NCI-H1436 (cell line): ENCODE measurements at places on chromosomes 1 and 21.

DNA sequence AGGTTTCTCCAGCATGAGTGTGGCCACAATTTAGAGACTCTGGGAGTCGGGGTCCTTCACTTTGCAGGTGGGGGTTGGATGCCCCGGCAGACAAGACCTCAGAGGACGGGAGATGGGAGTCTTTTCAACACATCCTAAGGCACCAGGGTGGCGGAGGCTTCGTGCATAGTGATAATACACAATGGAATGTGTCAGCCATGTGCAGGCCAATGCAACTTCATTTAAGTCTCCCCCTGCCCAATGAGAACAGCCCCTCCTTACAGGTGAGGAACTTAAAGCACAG is 75.9 kb upstream of the IFFO2 start:
- no peak for DNase-seq

- no peak for DNase-seq
Observed at GRCh38 chr1:109391157-109391556, 6.6 kb downstream of the SORT1 start.

- DNase-seq = no peak
Observed at GRCh38 chr1:78799926-78800325, 150.3 kb downstream of the IFI44 start.

- DNase-seq = no peak
Observed at GRCh38 chr1:180264595-180264994, 34.5 kb downstream of the LHX4 start.

DNA sequence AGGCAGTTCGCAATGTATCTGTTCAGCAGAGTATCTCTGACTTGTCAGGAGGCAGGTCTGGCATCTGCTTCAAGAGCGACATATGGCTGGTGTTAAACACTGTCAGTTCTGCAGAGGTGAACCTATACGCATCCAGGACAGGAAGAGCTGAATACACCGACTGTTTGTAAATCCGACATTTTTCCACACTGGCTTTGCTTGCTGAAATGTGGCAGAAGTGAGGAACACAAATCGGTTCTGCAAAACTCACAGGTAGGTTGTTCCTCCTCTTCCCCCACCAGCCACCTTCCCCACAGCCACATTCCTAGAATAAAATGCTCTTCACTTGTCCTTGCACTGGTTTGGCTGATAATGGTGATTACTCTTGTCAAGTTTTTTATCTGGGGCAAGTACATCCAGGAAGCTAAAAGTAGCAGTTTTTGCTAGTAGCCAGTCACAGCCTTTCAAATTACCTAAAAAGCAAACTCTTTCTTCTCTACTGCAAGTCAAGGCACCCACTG is 289.2 kb downstream of the GRIK1 start:
- DNase-seq = no peak

DNA sequence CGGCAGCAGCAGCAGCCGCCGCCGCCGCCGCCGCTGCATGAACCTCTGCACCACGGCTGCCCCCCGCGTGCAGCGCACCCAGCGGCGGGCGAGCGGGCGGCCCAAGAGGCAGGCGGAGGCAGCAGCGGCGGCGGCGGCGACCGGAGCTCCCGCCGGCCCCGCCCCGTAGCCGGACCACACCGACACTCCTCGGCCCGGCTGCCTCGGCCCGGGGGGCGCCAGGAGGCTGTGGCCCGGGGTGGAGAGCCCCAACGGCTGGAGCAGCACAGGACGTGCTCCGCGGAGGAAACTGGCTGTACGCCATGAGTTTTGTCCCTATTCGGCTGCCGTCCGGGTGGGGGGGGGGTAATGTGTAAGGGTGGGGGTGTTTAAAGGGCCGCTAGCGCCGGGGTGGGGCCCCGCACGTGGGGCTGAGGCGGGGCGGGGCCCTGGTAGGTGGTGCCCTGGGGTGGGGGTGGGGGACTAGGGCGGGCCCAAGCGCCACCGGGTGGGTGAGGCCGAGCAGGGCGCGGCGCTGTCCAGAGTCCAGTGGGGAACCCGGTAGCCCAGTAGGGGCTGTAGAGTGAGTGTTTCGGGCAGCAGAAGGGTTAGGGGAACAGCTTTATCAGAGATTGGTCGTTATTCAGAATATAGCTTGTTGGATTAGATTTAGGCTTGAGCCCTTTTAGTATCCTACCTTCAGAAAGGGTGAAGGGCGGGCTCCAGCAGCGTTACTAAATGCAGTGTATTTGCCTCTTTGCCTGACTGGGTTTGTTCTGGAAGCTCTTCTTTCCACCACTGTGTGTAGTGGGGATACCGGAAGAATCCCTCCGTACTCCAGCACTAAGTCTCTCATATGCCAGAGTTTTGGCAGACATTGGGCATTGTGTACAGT is at the start of gene FAM78B:
FAM78B (minus strand) TSS at position 304 of the 874 bp plus-strand sequence. CDS start 753 bp downstream, outside the sequence.
- peak; percentile 41 for DNase-seq

DNA sequence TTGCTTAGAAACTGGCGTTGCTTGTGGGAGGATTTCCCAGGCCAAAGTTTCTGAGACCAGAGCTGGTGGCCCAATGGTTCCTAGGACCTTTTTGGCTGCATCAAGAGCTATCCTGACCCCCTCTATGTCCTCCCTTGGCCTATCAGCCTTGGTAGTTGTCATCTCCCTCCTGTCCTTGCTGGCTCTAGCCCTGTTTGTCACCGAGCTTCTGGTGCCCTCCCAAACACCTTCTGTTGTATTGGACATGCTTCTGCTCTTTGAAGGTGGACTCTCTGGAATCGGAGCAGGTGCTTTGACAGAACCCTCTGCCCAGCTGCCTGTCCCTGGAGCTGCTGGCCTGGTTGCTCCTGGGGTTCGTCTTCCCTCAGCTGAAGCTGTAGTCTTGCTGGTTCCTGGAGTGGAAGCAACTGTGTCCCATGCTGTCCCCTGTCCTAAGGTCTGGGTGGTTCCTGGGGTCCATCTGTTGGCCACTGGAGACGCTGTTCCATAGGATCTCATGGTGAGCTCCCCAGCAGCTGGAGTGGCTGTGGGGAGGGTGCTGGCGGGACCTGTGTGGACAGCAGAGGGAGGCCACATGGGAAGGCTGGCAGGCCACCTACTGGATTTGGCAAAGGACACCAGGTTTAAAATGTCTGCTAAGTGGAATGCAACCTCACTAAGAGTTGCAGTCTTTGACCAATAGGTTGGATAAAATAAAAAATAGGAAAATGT is 9.4 kb downstream of the FCAMR start:
- no peak for DNase-seq

DNA sequence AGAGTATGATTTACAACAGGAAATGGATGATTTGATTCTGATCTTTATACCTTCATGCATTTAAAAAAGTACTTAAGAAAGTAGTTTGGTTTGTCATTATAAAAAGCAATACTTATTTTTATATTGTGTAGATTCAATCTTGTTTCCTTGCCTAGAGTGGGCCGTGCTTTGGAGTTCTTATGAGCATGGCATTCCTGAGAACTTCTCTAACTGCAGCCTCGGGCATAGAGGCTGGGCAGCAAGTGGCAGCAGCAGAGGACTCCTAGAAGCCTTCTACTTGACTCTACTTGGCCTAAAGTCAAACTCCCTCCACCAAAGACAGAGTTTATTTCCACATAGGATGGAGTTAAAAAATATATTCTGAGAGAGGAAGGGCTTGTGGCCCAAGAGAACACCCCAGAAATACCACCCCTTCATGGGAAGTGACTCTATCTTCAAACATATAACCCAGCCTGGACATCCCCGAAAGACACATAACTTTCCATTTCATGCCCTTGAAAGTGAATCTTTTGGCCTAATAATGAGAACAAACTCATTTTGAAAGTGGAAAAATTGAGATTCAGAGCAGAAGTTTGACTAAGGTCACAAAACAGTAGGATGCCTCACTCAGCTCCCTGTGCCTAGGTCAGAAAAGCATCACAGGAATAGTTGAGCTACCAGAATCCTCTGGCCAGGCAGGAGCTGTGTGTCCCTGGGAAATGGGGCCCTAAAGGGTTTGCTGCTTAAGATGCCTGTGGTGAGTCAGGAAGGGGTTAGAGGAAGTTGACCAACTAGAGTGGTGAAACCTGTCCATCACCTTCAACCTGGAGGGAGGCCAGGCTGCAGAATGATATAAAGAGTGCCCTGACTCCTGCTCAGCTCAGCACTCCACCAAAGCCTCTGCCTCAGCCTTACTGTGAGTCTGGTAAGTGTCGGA is at the start of gene IVL:
IVL (plus strand) TSS at position 861 of the 916 bp plus-strand sequence. CDS start 1,252 bp downstream, outside the sequence.
- DNase-seq = no peak

DNA sequence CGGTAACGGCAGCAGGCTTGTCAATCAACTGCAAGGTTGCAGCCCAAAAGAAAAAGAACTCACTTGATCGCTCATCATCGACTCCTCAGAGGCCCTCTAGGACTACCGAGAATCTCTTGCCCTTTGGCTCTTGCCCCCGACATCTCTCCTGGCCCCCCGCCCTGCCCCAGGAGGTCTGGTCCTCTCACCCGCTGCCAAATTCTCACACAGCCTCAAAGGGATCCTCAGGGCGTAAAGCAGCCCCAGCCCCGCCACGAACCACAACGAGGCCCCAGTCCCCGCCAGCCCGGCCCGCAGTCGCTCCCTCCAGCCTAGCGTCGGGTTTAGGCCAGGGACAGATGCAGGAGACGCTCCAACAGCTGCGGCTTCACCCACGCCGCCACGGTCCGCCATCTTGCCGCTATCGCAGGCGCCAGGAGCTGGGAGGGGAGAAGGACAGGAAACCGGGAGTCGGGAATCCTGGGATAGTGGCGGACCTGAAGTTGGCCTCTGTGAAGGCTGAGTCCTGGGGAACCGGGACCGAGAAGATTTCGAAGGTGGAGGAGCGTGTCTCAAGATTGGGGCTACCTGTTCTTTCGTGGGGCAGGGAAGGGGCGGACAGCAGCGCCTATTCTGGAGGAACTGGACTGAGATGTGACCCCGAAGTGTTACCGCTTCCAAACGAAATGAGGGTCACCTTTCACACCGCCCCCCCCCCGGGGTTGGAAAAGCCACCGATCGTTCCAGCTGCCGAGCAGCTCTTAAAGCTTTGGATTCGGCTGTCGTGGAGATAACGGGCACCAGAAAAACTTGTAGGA is at the start of gene ST7L:
ST7L (minus strand) TSS at position 421 of the 797 bp plus-strand sequence; CDS start at position 393, 28 bp downstream.
- DNase-seq = peak; percentile 13

DNA sequence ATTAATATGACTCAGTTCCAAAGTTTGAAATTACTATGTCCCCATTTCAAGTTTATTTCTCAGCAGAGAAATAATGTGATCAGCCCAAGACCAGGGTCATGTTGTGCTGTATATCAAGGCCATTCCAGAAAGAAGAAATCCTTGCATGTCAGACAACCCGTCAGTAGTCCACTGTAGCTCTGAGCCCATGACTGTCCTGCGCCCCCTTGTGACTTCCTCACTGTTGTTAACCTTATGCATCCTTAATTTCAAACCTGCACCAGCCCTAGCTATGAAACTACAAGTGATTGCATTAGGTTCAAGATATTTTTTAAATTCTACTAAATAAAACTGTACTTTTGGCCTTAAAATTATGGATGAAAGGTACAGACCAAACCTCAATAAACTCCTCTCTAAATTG is 133.0 kb downstream of the LRRC7 start:
- no peak for DNase-seq

DNA sequence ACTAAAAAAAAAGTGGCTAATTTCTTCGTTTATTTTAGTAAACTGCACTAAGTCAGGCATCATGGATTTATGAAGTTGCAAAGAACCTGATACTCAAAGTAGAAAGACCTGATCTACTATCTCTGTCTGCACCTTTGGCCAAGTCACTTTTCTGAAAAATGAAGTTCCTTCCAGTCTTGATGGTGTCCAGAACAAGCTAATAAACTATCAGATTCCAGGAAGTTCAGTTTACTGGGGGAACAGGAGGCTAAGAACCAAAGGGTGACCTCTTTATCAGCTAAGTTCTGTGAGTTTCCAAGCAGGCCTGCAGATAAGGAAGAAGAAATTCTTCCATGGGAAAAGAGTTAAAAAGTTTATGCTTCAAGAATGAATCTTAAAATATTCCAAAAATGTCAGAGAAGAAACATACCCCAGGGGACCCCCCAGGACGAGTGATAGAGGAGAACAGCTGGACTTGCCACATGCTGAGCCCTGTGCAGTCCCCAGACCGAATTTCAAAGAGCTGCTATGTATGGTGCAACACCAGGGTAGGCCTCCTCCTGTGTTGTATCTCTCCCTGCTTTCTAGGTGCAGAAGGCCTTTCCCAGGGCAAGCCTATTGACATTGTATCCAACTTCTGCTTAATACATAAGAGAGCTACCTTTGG is 72.8 kb upstream of the FGGY start:
- no peak for DNase-seq

- DNase-seq = no peak
Observed at GRCh38 chr1:201491896-201492511, 14.9 kb downstream of the CSRP1 start.

DNA sequence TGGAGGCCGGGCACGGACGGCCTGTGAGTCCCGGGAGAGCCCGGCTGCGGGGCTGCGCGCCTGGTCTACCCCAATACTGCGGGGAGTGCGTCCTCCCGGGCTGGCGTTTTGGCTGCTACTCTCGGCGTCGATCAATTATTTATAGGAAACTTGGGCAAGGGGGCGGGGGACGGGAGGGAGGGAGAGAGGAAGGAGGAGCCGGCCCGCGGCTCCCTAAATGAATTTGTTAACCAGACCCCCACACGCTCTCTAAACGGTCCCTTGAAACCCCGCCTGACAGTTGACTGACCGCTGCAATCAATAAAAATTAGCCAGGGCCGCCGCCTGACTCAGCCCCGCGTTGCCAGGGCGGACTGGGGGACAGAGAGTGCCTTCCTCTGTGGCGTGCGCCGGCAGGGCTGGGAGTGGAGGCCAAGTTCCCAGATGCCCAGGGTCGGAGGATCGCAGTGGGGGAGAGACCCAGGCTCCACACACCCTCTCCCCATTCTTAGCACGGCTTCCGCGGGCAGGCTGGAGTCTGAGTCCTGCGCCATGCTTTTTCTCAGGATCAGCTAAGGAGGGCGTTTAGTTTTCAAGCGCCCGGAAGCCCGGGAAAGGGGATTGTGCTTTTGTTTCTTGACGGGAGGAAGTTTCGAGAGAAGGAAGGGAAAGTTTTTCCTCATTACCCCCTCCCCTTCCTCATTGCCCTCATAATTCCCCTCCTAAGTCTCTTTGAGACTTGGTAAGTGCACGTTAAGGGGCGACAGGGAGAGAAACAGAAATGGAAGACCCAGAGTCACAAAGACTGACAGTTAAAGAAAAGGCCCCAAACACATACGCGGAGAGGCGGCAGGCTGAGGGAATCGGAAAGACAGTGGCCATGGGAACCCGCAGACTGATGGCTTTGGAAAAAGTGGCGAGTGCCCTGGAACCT is 6.2 kb downstream of the PAX7 start:
- no peak for DNase-seq
